Sigmoid colon (tissue), 7 donors: ENCODE measurements at places on chromosomes 7 and 10. TPM values are rescaled to one million over a fixed set of nuclear protein-coding genes. Genes with fewer than 3 reads are reported as not detected.

CPEB3 gene
- 7.2 TPM for total RNA-seq

DNA sequence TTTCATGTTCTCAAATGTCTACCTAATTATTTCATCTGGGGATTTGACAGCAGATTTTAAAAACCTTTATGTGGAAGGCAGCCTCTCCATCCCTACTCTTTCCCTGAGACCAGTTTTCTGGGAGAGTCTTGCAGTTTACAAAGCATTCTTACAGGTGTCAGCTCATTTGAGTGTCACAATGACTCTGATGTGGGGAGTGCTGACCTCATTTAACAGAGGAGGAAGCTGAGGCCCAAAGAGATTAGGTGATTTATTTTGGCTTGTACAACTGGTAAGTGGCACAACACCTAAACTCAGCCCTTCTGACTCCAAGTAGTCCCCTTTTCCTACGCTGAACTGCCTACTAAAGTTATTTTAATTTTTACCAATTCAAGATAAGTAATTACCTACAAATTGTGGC is 33.3 kb upstream of the MAT1A start:
- no peak for DNase-seq

- DNase-seq = no peak
These were observed 1059.4 kb downstream of the NRG3 start for GRCh38 chr10:82934429-82934828.

DNA sequence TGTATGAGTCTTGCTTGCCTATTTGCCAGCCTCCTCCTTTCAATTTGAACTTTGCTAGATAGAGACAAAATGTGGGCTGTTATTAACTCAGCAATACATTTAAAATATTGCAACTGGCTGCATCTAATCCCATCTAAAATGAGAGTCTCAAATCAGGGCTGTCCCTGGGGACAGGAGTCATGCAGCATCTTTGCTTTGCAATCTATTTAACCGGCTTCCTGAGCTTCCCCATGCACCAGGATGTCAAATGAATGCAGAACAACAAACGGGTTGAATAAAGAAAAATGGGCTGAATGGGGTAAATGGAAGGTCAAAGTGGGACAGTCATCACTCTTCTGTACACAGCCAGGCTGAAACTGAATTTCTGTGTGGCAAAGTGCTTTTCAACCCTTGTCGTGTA is 89.2 kb downstream of the AOAH start:
- no peak for DNase-seq

DNA sequence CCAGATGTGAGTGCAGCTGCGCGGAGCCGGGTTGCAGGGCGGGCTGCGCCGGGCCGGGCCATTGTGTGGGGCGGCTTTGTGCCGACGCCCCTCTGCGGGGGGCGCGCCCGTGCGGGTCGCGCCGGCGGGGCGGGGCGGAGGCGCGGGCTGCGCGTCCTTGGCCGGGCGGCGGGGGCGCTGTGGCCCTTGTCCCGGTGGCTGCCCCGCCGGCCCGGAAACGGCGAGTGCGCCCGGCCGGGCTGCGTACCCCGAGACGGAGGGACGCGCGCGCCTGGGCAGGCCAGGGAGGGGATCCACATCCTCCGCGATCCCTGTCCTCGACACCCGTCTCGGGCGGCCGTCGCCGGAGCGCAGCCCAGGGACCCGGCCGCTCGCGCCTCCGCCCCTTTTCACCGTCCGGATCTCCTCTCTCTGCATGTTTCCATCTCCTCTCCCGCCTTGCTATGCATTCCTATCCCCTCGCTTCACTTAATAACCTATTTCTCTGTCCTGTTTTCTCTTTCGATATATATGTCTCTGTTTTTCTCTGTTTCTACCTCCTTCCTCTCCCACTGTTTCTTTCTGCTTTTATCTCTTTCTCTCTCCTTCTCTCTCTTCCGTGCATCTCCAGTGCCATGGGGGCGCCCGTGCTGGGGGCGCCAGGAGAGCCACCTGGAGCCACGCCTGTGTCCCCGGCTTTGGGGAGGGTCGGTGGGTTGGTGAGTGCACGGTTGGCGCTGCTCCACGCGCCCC is 765 bp downstream of the PFKFB3 start:
- peak; percentile 79 for DNase-seq

GRCh38 chr10:98380493-98381339 is 34.3 kb downstream of the PYROXD2 start:
- no peak for DNase-seq

TEX36 gene
- not detected for total RNA-seq

GRCh38 chr10:129936923-129937300 is 27.2 kb downstream of the EBF3 start:
- DNase-seq = peak; percentile 49

C10orf143 gene
- total RNA-seq = 1.4 TPM

CPXM2 gene
- 153 TPM for total RNA-seq

CREB5 gene
- total RNA-seq = 8.4 TPM

DNA sequence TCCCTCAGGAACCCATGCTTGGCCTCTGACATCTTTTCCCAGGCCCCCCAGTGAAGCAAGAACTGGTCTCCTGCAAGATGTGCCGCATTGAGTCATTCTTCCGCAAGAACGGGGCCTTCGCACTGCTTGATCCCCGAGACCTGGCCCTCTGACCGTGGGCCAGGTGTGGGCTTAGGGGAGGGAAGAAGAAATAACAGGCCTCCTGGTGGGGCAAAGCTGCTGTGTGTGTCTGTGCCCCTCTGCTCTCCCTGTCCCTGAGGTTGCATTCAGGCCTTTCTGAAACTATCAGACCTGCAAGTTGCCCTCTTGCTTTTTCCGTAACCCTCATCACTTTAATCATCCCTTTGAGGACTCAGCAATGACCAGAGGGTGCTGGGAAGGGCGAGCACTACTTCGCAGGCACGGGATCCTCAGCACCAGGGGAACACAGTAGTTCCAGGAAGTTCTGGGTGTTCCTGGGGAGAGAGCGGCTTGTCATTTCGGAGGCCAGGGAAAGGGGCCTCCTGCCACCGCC is 6.0 kb downstream of the ATP6V1F start:
- DNase-seq = no peak

ZNF727 gene
- total RNA-seq = 3.4 TPM

- DNase-seq = no peak
These were observed 28.4 kb downstream of the CDK6 start for GRCh38 chr7:92808006-92808405.

DNA sequence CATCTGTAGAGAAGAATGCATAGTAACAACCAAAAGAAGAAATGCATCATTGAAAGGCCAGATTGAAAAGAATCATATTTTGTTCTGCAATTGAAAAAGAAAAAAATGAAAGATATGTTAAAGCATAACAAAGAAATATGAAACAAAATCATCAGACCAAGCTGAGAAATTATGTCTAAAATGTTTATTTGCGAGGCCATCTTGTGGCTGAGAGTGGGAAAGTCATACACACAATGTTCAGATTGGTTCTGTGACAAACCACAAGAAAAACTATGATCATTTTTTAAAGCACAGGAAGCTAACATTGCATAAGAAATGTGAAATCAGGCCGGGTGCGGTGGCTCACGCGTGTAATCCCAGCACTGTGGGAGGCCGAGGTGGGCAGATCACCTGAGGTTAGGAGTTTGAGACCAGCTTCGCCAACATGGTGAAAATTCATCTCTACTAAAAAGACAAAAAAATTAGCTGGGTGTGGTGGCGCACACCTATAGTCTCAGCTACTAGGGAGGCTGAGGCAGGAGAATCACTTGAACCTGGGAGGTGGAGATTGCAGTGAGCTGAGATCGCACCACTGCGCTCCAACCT is 36.6 kb downstream of the ABCB5 start:
- DNase-seq = no peak

- peak; percentile 87 for DNase-seq
These were observed 5.5 kb downstream of the VSTM4 start for GRCh38 chr10:49109669-49110340.

NME8 gene
- total RNA-seq = 0.36 TPM

PLXDC2 gene
- 31.0 TPM for total RNA-seq

GRCh38 chr7:44201813-44202212 is 1.0 kb downstream of the YKT6 start:
- DNase-seq = no peak

RPS24 gene
- 2,554 TPM for total RNA-seq

ARID5B gene
- total RNA-seq = 29.6 TPM

DNA sequence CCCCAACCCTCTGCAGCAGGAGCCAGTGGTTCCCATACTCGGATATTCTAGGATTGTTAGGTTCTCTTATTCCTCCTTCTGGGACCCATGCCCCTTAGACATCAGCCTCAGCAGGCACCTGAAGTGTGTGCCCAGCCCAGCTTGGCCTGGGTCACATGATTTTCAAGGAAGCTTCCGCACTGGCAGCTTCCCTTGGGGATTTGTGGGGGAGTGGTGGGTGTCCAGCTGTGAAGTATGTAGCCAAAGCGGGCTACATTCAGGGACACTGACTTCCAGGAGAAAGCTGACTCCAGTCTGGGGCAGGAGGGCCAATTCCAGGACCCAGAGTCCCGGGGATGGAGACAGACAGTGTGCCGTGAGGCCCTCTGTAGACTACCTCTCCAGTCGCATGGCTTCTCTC is 1.3 kb downstream of the LDB1 start:
- peak; percentile 76 for DNase-seq

DNA sequence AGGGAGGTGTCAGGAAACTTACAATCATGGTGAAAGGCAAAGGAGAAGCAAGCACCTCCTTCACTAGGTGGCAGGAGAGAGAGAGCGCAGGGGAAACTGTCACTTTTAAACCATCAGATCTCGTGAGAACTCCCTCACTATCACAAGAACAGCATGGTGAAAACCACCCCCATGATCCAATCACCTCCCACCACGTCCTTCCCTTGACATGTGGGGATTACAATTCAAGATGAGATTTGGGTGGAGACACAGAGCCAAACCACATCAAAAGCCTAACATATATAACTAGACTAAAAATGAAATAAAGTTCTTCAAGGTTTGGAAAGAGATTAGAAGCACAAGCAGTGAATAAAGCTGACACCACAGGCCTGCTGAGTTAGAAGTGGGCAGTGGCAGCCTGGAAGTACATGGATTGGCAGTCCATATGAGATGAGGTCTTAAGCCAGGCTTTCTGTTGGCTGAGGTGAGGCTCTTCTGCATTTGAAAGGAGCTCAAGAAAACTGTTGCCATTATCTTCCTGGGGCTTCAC is 96.4 kb upstream of the MDFIC start:
- no peak for DNase-seq

- DNase-seq = peak; percentile 81
These were observed 20.6 kb upstream of the SDK1 start for GRCh38 chr7:3280445-3280844.

RARRES2 gene
- total RNA-seq = 447 TPM

GRCh38 chr10:21372651-21373410 is 152.7 kb downstream of the SKIDA1 start:
- DNase-seq = no peak

RNLS gene
- total RNA-seq = 8.8 TPM
